ENCODE measurements at places on chromosomes 3 and 15. TPM values are rescaled to one million over a fixed set of nuclear protein-coding genes. Genes with fewer than 3 reads are reported as not detected.

- H3K4me3 ChIP-seq = no peak overlapping the region
- peaks cover 10% of the 10 kb centered on the region for H3K27me3 ChIP-seq
- H3K4me1 ChIP-seq = peaks cover 5% of the 10 kb centered on the region
These were observed 87.7 kb downstream of the ATP10A start for GRCh38 chr15:25775317-25775912.

GRCh38 chr3:176286476-176287085 is 910.7 kb downstream of the TBL1XR1 start:
- H3K27me3 ChIP-seq = no peaks in the 10 kb centered on the region
- no peak overlapping the region for H3K27ac ChIP-seq
- DNase-seq = no peak
- no peaks in the 10 kb centered on the region for H3K36me3 ChIP-seq

IGSF11 gene
- 0.18 TPM for total RNA-seq

GRCh38 chr15:55589287-55589686 is 1.1 kb upstream of the PYGO1 start:
- H3K27me3 ChIP-seq = peaks cover 6% of the 10 kb centered on the region
- peak overlapping the region; percentile 85 for H3K4me3 ChIP-seq
- H3K27ac ChIP-seq = no peak overlapping the region
- no peak for DNase-seq
- no peaks in the 10 kb centered on the region for H3K36me3 ChIP-seq

DNA sequence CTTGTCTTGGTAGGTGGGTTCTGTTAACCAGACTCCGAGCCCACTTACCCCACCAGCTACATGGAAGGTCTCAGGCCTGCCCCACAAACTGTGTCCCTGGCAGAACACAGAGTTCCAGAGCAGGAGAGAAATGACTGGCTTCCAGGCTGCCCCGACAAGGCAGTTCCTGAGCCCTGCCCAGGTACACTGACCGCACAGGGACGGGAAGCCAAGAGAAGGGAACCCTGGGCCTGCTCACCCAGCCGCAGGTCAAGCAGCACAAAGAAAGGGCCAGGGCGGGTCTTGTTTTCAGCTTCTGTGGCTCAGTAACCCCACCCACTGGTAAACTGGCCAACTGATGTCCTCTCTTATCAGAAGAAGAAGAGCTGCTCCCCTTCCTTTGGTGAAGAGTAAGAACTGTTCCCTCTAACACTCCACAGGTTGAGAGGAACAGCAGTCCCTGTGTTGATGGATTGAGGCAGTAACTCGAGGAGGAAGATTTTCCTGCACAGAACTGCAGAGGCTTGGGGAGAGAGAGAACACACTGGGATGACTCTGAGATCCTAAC is 68.4 kb downstream of the CRTC3 start:
- no peak overlapping the region for H3K27ac ChIP-seq
- DNase-seq = no peak
- peaks cover 3% of the 10 kb centered on the region for H3K27me3 ChIP-seq
- H3K36me3 ChIP-seq = peaks cover 3% of the 10 kb centered on the region
- no peak overlapping the region for H3K4me3 ChIP-seq
- H3K4me1 ChIP-seq = peaks cover 22% of the 10 kb centered on the region

GRCh38 chr15:101810876-101811275 is 1.1 kb upstream of the OR4F15 start:
- H3K4me3 ChIP-seq = no peak overlapping the region
- DNase-seq = no peak
- H3K27ac ChIP-seq = no peak overlapping the region
- H3K4me1 ChIP-seq = no peaks in the 10 kb centered on the region
- H3K27me3 ChIP-seq = no peaks in the 10 kb centered on the region

GRCh38 chr15:52204657-52205056 is 13.5 kb upstream of the GNB5 start:
- no peaks in the 10 kb centered on the region for H3K27me3 ChIP-seq
- peaks cover 7% of the 10 kb centered on the region for H3K4me1 ChIP-seq
- no peak for DNase-seq
- H3K4me3 ChIP-seq = no peak overlapping the region

DNA sequence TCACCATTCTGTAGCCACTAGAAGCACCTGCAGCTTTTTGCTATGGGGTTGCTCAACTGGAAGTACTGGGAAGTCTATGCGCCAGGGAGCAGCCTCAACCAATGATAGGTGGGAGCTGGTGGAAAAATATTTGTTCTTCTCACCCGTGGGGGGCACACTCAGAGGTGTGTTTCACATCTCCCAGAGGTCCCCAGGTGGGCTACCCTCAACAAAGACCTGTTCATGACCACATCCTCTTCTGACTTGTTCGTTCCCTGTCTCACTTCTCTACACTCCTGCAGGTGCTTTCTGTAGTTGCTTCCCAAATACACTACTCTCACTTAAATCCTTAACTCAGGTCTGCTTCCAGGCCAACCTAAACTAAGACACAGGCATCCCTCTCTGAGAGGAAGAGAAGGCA is 3.6 kb downstream of the CAMP start:
- DNase-seq = no peak
- H3K27ac ChIP-seq = no peak overlapping the region
- H3K4me1 ChIP-seq = no peaks in the 10 kb centered on the region
- H3K27me3 ChIP-seq = peaks cover 3% of the 10 kb centered on the region

SLC30A4 gene
- 0.64 TPM for total RNA-seq

Data from endothelial cell (in vitro differentiated cells).